ENCODE measurements at places on chromosomes 13 and 19. TPM values are rescaled to one million over a fixed set of nuclear protein-coding genes. Genes with fewer than 3 reads are reported as not detected.

Gene NCLN
- total RNA-seq: 74.9 TPM

Gene KCNRG
- total RNA-seq: 0.75 TPM

Gene CEACAM4
- not detected for total RNA-seq

Gene OR4F17
- total RNA-seq: not detected

Gene CLIP3
- 0.71 TPM for total RNA-seq

Gene NDUFB7
- 206 TPM for total RNA-seq

Gene PRODH2
- 0.14 TPM for total RNA-seq

Gene FFAR1
- 0.02 TPM for total RNA-seq

Gene NXNL1
- total RNA-seq: not detected
